ENCODE measurements at places on chromosomes 5 and 9.

DNA sequence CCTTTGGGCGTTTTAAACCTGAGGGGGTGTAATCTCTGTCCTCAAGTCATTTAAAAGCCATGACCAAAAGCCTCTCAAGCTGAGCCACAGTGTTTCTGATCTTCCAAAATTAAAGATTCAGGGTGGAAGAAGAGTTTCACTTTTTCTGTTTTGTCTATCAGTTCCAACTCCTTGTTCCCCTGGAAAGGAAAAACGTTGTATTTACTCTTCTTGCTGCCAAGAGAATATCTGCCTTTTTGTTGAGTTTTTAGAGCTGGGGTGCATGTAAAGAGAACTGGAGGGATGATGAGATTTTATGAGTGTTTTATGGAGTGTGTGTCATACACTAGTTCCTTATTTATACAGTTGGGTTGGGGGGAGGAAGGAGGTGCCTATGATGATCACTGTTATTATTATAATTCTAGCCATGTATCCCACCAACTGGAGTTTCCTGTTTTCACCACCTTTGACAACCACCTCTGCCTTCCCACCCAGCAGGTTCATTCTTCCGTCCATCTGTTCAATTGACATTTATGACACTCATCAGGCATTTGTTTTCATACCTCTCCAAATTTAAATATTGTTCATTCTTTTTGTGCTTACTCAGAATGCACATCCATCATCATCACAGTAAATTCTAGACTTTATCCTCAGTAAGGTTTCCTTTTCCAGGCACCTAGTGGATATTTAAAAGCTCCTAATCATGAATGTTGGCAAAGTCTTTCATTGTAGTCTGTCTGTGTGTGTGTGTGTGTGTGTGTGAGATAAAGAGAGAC lies 97.9 kb upstream of the MPDZ start:
- no peak for DNase-seq

DNA sequence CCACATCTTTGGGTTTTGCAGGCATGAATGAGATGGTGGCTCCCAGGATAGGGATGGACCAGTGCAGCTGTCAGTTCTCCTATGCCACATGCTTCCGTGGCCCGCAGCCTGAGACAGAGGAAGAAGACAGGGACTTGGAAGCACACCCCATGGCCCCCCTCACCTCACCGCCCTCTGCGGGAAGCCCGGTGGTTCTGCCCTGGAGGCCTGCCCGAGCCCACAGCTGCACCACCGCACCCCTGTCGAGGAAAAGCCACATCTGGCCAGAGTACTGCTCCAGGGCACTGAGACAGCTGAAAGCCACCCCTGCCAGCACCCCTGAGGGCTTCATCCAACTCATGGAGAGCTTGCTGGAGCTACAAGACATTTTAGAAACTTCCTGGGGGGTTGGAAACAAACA lies 7.6 kb upstream of the TRMT10B start:
- DNase-seq, result no peak

GRCh38 chr9:84129529-84129928 lies 148.9 kb downstream of the RMI1 start:
- no peak for DNase-seq

DNA sequence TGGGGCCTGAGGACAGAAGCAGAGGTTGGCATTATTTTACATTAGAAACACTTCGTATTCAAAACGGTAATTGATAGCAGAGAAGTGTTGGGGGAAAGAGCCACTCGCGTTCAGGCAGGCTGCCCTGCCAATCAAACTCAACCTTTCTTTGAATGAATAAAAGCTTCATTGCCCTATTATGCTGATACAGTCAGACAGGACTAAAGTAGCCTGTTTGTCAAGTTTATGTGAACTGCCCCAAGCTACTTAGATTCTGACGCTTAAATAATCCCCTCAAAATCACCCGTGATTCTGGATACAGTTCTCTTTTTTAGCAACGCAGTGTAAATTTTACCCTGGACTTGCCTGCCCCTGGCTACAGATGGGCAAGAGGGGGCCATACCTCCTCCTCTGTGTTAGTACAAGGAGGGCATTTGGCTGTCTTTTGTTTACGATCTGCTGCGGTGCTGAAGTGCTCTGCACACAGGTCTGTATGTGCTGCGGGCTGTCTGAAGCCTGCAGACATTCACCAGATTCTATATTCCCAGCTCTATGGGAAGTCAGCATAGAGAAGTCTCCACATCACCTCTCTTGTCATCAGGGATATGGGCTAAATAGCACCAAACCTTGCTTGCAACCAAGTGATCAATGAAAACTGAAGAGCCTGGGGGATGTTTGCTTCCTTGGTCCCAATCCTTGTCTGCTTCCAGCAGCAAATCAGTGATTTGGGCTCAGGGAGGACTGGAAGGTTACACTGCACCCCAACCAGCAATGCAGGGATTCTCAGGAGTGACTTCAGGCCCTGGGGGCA lies 218.4 kb downstream of the EBF1 start:
- DNase-seq, result no peak

GRCh38 chr9:94153905-94154304 lies 69.6 kb downstream of the PTPDC1 start:
- DNase-seq, result no peak

GRCh38 chr5:57358796-57359592 lies 123.6 kb downstream of the ACTBL2 start:
- DNase-seq, result no peak

GRCh38 chr9:128902351-128903078 lies 18.3 kb upstream of the PHYHD1 start:
- no peak for DNase-seq

- no peak for DNase-seq
These were observed 34.0 kb upstream of the SPDL1 start for GRCh38 chr5:169549453-169550100.

DNA sequence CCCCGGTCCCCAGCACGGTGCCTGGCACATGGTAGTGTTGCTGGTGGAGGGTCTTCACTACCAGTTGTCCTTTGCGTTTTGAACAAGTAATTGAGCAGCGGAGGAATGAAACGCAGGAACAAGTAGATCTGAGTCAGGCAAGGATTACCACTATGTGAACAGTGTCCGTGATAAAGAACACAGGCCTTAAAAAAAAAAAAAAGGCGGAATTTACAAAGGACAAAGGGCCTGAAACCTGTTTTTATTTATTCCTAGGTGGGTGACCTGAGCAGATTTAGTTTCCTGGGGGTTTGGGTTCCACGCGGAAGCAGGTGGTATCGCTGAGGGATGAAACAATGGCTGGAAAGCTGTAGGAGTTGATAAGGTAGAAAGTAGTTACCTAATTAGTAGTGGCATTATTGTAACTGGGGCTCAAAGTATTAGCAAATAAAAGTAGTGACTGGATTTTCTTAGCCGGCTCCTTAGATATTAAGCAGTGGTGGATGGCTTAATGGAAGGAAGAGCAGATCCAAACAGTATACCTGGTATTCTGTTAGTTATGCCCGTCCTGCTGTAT lies 1.1 kb downstream of the RUSC2 start:
- DNase-seq, result no peak

DNA sequence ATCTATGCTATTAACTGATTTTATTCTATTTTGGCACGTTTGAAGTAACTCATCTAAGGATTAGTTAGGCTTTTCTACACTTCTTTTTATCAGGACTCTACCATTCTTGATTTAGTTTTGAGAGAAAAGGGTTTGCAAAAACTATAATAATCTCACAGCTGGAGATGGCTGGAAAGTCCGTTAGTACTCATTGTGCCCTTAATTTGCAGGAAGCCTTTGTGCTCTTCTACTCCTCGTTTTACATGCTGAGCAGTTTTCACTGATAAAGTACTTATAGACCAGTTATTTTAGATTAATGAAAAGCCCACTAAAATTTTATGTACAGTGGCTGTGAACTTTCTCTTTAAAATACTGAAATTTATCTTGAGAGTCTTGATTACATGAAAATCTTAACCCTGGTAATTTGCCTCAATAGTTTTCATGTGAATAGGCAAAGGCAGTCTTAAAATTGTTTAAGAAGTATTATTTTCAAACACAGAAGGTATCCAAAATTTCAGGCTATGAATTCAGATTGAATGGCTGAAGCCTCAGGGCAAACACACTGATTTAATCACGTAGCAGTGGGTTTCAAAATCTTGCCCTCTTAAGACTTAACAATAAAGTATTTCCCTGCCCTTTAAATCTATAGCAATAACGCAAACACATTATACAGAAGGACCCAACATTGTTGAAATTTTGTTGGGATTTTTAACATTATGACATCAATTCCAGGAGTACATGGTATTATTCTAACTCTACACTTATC lies 18.6 kb downstream of the MLLT3 start:
- DNase-seq, result no peak

DNA sequence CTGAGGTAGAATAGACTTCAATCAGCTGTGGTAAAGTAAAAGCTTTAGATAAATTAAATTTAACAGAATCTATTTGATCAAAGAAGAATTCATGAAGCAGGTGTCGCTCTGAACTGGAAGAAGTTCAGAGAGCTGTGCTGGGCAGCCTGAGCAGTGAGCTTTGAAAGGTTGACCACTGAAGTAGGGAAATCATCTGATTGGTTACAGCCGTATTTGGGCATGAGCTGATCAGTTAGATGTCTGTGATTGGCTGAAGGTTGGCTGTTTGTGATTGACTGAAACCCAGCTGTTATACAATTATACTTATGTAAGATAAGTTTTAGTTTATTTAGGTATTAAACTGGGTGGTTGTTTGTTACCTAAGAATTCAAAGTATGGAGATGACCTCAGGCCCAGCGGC lies 1174.6 kb downstream of the CDH9 start:
- DNase-seq, result no peak

DNA sequence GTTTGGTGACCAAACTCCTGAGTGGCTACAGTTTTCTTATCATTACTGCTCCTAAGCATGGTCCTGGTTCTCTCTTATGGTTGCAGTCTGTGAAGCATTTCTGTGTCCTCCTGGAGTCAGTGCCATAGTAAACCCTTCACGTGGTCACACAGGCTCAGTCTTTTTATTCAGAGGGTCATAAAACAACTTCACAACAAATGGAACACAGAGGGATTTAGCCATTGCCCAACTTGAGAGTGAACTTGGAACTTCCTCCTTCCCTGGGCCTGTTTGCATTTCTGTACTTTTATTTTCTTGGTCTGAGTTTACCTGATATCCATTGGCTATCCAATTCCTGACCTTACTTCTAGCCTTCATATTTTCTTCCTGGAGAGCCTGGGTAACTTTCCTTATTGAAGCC lies 144.9 kb downstream of the CCDC192 start:
- no peak for DNase-seq

DNA sequence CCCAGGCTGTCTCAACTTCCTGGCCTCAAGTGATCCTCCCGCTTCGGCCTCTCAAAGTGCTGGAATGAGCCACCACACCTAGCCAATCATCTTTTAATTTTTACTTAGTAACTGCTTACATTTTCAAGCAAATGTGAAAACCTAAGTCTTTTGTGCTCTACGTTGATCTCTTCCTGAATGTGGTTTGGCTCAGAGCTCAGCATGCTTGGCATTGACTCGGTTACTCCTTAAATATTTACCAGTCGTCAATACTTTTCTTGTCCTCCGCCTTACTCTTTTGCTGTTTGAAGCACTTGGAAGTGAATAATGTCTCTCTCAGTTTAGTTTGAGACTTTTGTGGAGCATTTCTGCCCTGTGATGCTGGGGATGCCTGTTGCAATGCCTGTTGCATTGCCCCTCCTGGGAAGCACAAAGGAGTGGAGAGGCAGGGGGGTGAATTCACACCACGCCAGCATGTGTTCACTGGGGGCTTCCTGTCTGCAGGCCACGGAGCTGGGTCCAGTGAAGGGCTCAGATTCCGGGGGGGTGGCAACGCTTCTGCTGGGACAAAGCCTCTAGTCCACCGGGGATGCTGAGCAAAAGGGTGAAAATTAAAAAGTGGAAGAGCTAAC lies 13.1 kb upstream of the TENT4A start:
- no peak for DNase-seq

GRCh38 chr5:83199126-83199525 lies 121.8 kb downstream of the XRCC4 start:
- no peak for DNase-seq

GRCh38 chr5:135323701-135324132 lies 75.3 kb downstream of the MACROH2A1 start:
- DNase-seq, result no peak

GRCh38 chr5:115260248-115260647 lies 2.4 kb downstream of the PGGT1B start:
- DNase-seq, result no peak

Data from HFFc6 (cell line).